A549 treated with DMSO at 1 μM for 4 hours (cell line): ENCODE measurements at places on chromosomes 5 and 9. TPM values are rescaled to one million over a fixed set of nuclear protein-coding genes. Genes with fewer than 3 reads are reported as not detected.

NME5 gene
- not detected in 5 replicates for total RNA-seq

BARHL1 gene
- total RNA-seq, result 0.06 TPM in 1 of 5 replicates, not detected in the others

OR1L6 gene
- total RNA-seq, result not detected in 5 replicates

ACOT12 gene
- 0.06 TPM in 1 of 5 replicates, not detected in the others for total RNA-seq

MUSK gene
- not detected in 5 replicates for total RNA-seq

UBE2D2 gene
- total RNA-seq, result 118 to 176 TPM (median 164 TPM) in 5 replicates

SPINK4 gene
- 0.40 TPM in 1 of 5 replicates, not detected in the others for total RNA-seq

LHX2 gene
- total RNA-seq, result 4.4 to 7.1 TPM (median 4.9 TPM) in 5 replicates

NPR3 gene
- total RNA-seq, result 20.3 to 25.7 TPM (median 23.2 TPM) in 5 replicates

OGN gene
- total RNA-seq, result not detected in 5 replicates

FGF10 gene
- total RNA-seq, result not detected in 5 replicates

POLR3G gene
- total RNA-seq, result 15.2 to 18.8 TPM (median 16.0 TPM) in 5 replicates

MSMP gene
- total RNA-seq, result 0.23 to 0.38 TPM in 2 of 5 replicates, not detected in the others

SPIN1 gene
- total RNA-seq, result 37.5 to 46.4 TPM (median 44.5 TPM) in 5 replicates

RANBP17 gene
- total RNA-seq, result 2.5 to 3.8 TPM (median 3.2 TPM) in 5 replicates

CSF2 gene
- total RNA-seq, result 0.49 to 1.2 TPM (median 0.52 TPM) in 5 replicates

KCNV2 gene
- total RNA-seq, result not detected in 5 replicates

HAVCR1 gene
- 35.8 to 44.2 TPM (median 43.9 TPM) in 5 replicates for total RNA-seq

CDX1 gene
- total RNA-seq, result not detected in 5 replicates

IL5 gene
- not detected in 5 replicates for total RNA-seq

ADAMTSL1 gene
- total RNA-seq, result 0.06 to 0.09 TPM in 2 of 5 replicates, not detected in the others

HAPLN1 gene
- not detected in 5 replicates for total RNA-seq

SLC46A2 gene
- total RNA-seq, result not detected in 5 replicates

RNF224 gene
- 0.08 to 0.16 TPM (median 0.14 TPM) in 5 replicates for total RNA-seq

C5orf58 gene
- total RNA-seq, result not detected in 5 replicates

C5 gene
- total RNA-seq, result 11.6 to 16.5 TPM (median 13.9 TPM) in 5 replicates

MARCHF11 gene
- total RNA-seq, result not detected in 5 replicates

CCL27 gene
- total RNA-seq, result 0.27 to 0.39 TPM (median 0.34 TPM) in 4 of 5 replicates, not detected in the other
